ENCODE measurements at places on chromosomes 5 and 9.

GRCh38 chr9:127833555-127833954, 20.9 kb downstream of the ENG start:
- no peak for DNase-seq

DNA sequence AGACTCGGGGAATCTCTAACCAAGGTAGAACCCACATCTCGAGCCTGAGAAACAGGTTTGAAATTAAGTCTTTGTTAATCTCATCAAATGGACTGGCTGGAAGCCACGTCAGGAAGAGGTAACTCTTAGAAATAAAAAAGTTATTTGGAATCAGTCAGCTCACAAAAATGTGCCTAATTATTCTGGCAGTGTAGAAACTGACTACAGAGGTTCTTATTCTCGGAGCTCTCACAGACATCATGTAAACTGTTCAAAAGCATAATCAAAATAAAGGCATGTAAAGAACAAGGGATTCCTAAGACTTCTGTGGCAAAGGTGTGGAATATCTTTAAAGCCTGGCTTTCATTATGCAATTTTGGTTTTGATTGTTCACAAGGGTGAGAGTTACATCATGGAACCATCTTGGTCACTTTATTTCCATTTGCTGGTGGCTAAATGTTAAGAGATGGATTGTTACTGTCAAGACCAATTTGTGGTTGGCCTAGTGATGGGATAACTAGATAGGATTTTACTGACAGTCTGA, 85.1 kb downstream of the OTULIN start:
- DNase-seq, result no peak

DNA sequence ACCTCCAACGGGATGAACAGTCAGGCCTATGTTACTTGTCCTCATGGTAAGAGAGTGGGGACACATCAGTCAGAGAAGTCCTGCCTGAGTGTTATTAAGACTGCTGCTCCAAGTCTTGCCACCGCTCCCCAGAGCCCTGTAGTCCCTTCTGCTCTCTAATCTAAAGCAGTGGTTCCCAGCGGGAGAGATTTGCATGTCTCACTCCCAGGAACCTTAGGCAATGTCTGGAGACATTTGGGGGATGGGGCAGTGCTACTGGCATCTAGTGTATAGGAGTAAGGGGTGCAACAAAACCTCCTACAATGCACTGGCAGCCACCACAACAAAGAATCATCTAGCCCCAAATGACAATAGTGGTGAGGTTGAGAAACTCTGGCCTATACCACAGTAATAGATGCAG, 2.6 kb upstream of the SVEP1 start:
- DNase-seq, result no peak

DNA sequence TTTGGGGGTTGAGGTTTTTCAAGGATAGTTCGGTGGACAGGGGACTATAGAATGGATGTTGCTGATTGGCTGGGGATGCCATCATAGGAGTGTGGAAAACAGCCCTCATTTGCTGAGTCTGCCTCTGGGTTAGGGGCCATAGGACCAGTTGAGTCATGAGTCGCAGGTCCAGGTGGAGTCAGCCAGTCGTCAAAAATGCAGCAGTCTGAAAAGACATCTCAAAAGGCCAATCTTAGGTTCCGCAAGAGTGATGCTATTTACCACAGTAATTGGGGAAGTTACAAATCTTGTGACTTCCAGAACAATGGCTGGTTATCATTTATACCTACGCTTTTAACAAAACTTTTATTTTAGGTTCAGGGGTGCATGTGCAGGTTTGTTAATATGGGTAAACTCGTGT, 276.0 kb upstream of the DMRT1 start:
- no peak for DNase-seq

- no peak for DNase-seq
These were observed 41.0 kb upstream of the DMRT3 start for GRCh38 chr9:935348-935965.

- DNase-seq, result peak; percentile 35
These were observed 38.2 kb downstream of the CLINT1 start for GRCh38 chr5:157820593-157821252.

DNA sequence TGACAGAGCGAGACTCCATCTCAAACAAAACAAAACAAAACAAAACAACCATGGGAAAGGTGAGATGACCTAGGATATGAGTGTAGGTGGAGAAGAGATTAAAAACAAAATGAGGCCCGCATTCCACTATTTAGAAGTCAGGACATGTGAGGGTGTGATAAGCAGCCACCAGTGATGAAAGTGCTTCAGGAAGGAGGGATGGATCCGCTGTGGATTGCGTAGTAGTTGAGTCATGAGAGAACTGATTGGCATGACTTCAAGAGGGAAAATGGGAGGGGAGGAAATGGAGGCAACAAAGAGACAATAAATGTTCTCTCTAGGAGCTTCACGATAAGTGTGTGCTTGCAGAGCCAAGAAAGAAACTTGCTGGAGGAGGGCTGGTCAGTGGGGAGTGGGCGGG, 367.6 kb downstream of the ARL15 start:
- DNase-seq, result no peak

DNA sequence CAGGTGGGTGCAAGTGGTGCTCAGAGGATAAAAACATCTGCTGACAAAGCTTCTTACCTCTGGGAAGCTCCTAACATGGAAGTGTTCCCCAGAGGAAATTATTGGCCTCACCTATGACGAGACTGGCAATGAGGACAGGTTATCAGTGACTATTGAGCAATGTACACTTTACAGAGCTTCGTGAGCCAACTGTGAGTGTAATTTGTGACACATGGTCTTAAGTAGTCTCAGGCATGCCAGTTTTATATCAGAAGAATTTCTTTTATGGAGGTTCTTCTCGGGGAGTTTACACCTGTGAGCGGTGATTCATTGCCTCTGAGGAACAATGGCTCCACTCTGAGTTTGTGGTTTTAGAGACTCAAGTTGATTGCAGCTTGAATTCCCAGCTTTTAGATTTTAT, 11.3 kb downstream of the ANKDD1B start:
- no peak for DNase-seq

GRCh38 chr5:160174290-160174689, 55.0 kb upstream of the FABP6 start:
- DNase-seq, result no peak

GRCh38 chr5:72295539-72295938, 24.5 kb downstream of the MRPS27 start:
- no peak for DNase-seq

GRCh38 chr5:131541071-131541470, 94.0 kb downstream of the RAPGEF6 start:
- DNase-seq, result no peak

DNA sequence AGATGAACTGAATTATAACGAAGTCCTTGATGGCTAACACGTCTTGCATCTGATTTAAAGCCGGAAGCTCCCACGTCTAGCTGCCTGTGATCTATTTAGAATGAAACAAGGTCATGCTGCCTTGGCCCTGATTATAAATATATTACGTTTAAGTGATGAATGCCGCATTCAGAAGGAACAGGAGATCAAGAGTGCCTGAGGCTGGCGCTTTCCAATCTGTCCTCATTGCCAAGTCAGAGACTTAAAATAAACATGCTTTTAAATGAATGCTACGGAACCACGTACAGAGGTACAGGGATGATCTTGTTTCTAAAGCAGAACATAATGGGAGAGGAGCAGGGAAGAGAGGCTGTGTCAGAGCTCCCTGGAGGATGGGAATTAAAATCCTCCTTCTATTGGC, 292.8 kb downstream of the TLE1 start:
- no peak for DNase-seq

GRCh38 chr5:6453937-6454560, 5.4 kb downstream of the UBE2QL1 start:
- no peak for DNase-seq

GRCh38 chr9:93574091-93574899, 2.1 kb upstream of the PHF2 start:
- DNase-seq, result no peak

GRCh38 chr9:36092509-36093215, 43.9 kb upstream of the GLIPR2 start:
- DNase-seq, result no peak

DNA sequence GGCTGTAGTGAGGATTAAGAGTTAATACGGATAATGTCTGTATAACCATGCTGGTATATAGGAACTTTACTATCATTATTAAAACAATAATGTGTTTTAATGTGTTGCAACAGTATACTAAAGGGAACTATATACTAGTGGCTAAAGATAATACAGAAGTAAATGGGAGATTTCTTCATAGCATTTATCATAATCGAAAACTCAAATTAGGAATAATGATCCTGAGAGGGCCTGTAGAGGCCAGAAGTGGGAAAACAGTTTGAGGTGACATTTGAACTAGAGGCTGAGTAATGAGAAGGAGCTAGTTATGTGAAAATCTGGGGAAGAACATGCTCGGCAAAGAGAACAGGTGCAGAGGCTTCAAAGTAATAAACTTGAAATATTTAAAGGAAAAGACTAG, 2.9 kb downstream of the TCERG1 start:
- no peak for DNase-seq

DNA sequence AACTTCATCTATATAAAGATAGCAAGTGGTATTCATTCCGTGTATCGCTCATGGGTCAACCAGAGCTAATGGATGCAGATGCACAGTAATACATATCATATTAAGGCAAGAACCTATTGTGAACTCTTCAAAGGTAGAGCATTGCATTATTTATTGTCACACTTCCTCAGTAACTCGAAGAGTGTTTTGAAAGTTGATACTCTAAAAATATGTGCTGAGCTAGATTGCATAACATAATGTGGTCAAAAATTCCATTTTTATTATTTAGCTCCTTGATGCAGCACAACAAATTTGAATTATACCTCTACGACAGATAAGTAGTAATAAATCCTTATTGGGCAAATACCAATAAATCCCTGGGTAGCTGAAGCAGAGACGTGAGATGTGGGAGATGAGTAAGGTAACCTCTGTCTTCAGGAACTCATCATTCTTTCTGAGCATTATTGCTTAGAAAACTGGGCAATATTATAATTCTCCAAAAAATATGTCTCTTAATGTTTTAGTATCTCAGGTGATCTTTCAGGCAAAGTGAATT, 70.3 kb downstream of the CDH18 start:
- DNase-seq, result no peak

GRCh38 chr9:94005272-94005901, 50.2 kb upstream of the BARX1 start:
- DNase-seq, result no peak

- no peak for DNase-seq
These were observed 37.3 kb upstream of the TENT4A start for GRCh38 chr5:6675784-6676491.

DNA sequence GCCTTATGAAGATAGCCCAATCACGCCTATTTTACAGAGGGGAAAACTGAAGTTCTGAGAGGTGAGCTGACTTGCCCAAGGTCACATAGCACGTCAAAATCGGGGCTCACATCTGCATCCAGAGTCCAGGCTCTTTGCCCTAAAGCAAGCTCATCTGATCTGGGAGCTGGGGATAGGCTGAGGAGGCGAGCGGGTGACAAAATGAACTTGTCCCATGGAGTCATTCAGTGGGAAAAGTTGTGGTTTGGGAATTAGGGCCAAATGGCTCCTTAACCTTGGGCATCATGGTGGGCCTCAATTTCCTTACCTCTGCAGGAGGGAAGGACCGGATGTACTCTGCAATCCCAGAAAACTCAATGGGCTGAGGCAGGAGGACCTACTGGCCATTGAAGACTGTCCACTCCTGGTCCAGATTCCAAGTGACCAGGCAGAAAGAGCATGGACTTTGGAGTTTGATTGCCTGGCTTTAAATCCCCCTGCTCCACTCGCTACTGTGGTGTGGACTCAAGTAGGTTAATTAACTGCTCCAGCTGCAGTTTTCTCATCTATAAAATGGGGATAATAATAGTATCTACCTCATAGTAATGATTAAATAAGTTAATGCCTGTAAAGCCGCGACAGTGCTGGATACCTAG, 160.4 kb downstream of the RGS3 start:
- DNase-seq, result no peak

GRCh38 chr5:96752341-96753016, 55.3 kb downstream of the ERAP1 start:
- peak; percentile 62 for DNase-seq

DNA sequence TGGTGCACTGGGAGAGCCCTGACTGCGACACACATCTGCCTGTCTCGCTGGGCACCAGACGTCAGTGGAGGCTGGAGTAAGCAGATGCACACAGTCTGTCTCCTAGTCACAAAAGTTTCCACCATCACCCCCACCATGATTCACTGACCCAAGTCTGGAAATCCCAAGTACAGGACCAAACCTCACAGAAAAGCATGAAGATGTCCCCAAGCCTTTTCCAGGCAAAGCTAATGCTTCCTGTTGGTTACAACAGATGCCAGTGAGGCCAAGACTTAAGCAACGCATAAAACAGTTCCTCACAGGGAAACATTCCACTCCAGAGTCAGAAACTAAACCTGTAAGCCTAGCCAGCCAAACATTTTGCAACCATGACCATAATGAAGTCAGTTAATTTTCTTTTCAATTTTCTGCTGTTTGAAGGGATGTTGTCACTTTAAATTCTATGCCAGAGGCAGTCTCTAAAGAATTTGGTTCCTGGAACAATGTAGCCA, 259.3 kb upstream of the SLC30A5 start:
- no peak for DNase-seq

GRCh38 chr5:141762790-141763368, 80.8 kb upstream of the ARAP3 start:
- DNase-seq, result no peak

DNA sequence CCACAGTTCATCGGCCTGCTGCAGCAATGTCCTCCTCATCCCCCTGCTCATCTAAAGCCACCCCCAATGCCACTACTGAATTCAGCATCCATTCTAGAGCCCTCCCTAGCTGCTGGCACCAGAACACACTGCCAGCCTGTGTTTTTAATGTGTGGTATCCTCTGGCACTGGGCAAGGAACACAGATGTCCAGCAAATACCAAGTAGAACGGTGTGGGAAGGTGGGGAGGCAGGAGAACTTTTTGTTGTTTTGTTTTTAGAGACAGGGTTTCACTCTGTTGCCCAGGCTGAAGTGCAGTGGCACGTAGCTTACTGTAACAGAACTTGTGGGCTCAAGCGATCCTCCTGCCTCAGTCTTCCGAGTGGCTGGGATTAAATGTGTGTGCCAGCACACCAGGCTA, 4.7 kb downstream of the HDHD3 start:
- DNase-seq, result no peak

GRCh38 chr5:169626779-169627178, 10.3 kb upstream of the DOCK2 start:
- no peak for DNase-seq

DNA sequence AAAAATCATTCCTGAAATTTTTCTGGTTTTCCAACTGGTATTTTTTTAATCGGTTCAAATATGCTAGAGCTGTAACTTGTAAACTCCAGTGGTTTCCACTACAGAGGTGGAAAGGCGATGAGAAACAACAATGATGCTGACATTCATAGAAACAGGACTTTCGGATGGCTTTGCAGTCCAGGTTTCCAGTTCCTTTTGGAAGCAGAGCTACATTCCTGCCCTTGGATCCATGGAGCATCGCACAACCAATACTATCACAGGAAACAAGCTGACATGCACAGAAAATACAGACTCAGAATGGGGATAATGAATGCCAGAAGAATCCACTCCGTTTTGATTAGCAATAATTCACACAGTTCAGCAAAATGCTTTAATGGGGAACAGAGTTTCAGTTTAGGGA, 140.0 kb downstream of the EPB41L4A start:
- no peak for DNase-seq
